C1 segment of cervical spinal cord (tissue), 14 donors: ENCODE measurements at places on chromosomes 16 and 17.
A peak's percentile ranks its signal among the peaks of the same experiment; 100 is the strongest.

DNA sequence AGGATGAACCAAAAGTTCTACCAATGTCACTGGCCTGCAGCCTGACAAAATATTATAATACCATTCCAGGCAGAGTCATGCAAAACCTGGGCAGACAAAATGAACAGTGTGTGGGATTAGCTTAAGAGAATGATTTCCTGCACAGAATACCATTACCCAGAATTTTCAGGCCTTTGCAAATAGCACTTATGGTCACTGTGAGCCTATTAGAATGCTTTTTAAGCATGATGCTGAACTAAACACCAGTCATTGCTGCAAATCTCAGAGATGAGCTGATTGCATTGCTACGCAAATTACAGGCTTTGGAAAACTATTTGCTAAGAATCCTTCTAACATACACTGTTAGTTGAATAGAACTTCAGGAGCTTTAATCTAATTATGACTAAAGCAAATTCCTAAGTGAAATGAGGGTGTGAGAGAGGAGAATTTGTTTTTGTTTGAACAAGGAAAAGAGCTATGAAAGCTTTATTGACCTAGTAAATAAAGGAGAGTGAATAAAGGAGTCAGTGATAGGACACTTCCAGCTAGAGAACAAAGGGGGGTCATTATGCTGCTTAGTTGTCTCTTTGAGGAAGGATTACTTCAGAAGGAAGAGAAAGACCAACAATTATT is 398.8 kb downstream of the HS3ST3B1 start:
- no peak for DNase-seq

DNA sequence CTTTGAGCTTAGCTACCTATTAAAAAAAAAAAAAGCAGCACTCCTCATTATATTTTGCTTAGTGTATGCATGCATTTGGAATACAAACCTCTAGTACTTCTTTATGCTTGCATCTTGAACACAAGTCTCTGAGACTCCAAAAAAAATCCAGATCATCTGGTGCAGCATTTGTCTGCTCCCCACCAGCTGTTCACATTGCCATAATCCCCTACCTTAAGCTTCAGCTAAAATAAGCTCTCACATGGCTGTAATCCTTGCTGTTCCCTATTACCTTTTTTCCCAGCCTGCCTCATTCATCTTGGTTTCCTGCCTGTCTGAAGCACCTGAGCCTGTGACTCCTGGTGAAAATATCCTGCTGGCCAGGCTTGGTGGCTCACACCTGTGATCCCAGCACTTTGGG is 7.5 kb upstream of the NFATC2IP start:
- no peak for DNase-seq

GRCh38 chr17:57870283-57870635 is 20.4 kb upstream of the MRPS23 start:
- DNase-seq, result no peak

GRCh38 chr16:65737831-65738230 is 616.0 kb upstream of the CDH11 start:
- no peak for DNase-seq

DNA sequence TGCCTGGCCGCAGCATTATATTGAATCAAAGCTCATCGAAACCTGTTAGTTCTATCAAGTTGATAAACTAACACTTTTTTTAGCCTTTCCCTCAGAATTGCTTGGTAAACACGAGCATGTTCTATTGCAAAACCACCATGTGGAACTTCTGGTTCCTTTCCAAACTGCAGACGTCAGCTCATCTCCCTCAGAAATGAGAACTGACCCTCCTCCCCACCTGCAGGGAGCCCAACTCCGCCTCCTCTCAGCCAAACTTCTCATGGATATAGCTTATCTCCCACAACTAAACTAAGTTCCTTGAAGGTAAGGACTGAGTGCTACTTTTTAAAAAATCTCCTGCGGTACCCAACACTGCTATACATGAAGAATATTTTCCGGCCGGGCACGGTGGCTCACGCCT is 6.7 kb downstream of the SHMT1 start:
- DNase-seq, result no peak

DNA sequence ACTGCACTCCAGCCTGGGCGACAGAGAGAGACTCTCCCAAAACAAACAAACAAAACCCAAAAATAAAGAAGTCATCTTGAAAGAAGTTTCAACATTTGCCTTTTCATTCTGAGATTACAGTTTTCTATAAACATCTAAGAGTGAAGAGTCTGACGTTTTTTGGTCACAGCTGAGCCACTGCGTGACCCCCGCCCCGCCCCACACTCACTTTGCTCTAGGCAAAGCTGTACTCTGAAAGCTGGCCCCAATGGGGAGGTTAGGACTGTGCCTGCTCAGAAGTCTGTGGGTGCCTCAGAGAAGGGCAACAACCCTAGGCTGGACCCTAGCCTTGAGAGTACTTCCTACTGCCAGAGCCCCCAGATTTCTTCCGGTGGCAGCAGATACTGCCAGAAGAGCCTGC is 19.3 kb downstream of the CYB5D2 start:
- DNase-seq, result no peak

DNA sequence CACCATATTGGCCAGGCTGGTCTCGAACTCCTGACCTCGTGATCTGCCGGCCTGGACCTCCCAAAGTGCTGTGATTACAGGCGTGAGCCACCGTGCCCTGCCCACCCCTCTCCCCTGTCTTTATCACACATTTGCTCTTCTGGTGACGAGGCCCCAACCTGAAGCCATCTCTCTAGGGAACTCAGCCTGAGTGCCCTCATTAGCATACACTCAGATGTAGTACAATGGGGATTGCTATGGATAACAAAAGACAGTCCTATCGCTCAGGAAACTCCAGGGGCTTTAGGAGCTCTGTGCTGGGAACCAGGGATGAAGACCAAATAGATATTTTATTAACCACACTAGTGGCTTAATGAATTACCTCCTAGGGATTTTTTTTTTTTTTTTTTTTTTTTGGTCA is 100.7 kb downstream of the MARF1 start:
- no peak for DNase-seq

GRCh38 chr16:84095466-84095865 is 21.3 kb downstream of the MBTPS1 start:
- DNase-seq, result peak; percentile 23

DNA sequence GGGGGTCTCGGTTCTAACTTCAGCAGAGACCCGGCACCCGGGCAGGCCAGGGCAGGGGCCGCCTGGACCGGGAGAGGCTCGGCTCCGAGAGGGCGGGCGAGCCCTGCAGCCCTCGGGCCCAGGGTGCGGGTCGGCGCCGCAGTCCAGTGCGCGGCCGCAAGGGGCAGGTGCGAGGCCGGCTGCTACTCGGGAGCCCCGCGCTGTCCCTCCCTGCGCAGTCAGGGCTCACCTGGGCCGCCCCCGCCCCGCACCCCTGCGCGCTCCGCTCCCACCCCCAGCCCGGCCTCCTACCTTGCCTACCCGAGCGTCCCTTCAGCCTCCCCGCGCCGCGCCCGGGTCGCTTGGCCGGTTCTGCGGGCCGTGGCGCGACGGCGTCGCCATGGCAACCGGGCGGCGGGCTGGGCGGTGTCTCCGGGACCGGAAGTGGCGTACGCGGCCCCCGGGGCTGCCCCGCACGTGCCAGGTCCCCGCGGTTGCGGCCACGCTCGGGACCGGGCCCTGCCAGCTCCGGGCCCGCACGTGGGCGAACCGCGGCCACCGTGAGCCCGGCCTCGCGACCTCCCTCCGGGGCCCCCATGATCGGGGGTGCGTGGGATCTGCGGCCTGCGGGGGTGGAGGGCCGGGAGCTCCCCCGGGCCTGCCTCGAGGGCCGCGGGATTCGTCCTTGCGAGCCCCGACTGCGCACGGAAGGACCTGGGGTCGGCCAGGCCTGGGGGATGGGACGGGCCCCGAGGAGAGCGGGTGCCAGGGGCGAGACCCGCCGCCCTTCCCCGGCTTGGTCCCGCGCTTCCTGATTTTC is at the start of gene CYB561:
CYB561 (minus strand) TSS at position 353 of the 799 bp plus-strand sequence. CDS start 8,759 bp downstream, outside the sequence.
- no peak for DNase-seq

- no peak for DNase-seq
Measured at GRCh38 chr16:57536306-57537193, at the start of gene CCDC102A. Gene CCDC102A (minus strand): TSS chr16:57536571. CDS start chr16:57529177, 7,394 bp downstream.

GRCh38 chr16:67446968-67447507 is 16.1 kb downstream of the HSD11B2 start:
- DNase-seq, result no peak

- DNase-seq, result no peak
Measured at GRCh38 chr17:32142857-32143526, 690 bp downstream of the RHOT1 start.

DNA sequence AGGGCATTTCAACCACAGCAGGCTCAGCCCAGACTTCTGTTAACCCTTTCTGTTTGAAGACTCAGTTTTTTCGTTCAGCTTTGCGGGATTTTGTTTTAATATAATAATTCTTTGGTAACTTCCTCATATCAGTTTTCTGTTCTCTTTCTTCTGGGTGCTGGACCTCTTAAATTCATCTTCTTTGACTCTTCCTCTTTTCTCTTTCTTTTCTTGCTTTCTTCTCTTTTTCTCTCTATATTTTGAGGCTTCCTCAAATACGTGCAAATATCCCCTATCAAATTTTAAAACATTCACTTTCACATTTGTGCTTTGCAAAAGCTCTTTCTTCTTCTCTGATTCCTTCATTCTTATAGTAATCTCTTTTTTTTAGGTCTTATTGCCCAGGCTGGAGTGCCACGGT is 136.3 kb downstream of the HS3ST3B1 start:
- DNase-seq, result no peak

DNA sequence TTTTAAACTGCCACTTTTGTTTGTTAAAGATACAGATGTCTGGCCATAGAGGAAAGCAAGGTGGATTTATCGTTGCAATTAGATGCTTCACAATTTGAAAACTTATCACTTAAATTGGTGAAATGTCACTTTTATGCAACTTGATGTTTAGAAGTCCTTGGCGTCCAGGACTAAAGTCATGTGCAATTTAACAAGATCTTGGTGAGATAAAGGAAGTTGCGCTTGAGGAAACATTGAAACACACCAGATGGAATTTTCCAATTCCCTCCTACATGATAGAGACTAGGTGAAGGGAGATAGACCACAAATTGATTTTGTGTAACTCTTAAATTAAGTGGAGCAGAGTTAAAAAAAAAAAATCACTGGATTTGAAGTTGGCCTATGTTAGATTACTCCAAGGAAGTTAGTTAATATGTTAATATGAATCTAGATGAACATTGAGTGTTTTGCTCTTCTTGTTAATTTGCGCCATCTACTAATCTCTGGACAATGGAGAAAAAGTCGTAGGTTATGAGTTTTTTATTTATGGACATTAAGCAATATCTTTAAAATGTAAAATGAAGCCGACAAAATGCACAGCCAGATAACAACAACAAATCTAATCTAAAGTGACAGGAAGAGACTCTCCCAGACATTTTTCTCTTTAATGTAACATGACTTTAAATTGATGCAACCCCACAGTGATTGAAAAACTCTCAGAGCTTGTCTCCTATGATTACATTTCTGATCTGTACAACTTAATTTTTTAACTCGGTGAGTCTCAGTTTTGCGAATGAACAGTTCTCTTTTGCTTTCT is 119.6 kb downstream of the WWOX start:
- DNase-seq, result no peak

- no peak for DNase-seq
Measured at GRCh38 chr16:71264299-71264698, 24.9 kb downstream of the CMTR2 start.

DNA sequence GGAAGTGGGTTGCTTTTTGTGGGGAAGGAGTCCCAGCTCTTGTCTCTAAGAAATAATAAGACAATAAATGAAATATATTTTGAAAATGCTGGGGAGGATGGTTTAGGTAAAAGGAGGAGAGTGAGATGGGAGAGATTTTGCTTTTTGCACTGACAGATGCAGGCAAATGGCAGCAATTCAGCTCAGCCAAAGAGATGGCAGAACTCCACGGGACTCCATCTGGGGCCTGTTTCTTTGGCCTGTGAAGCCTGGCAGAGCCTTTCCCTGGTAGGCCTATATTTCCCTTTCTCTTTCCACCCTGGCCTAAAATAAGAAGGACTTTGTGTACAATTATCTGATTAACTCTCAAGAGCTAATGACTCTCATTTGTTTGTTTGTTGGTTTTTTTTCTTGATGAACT is 1525.1 kb downstream of the CDH11 start:
- DNase-seq, result no peak

- no peak for DNase-seq
Measured at GRCh38 chr16:4687416-4687815, 5.9 kb upstream of the NUDT16L1 start.

GRCh38 chr16:23979441-23979840 is 143.7 kb downstream of the PRKCB start:
- no peak for DNase-seq
